ENCODE measurements at places on chromosomes 16 and 17. TPM values are rescaled to one million over a fixed set of nuclear protein-coding genes. Genes with fewer than 3 reads are reported as not detected.

- peak; percentile 96 for DNase-seq
Observed at GRCh38 chr17:28335959-28336871, 654 bp downstream of the TNFAIP1 start.

Gene SEBOX
- not detected for total RNA-seq

- DNase-seq = no peak
Observed at GRCh38 chr16:17657045-17657444, 186.3 kb upstream of the XYLT1 start.

DNA sequence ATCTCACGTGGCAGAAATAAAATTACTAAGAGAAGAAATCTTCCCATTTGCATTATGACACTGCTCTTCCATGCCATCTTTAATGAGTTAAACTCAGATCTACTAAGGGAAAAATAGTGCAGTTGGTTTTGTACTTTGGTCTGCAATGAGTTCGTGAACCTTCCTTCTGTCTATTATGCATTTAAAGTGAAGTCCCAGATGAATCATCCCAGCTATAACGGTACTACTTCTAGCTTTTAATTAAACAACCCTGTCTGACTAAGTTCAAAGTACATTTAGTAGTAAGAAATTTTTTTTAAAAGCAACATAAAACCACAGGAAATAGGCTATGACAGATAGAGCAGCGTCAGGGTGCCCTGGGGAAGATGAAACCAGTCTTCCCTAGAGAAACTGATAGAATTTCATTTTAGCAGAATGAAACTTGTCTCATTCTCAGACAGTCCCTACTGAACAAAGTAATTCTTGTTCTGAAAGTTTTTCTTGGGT is 1.8 kb downstream of the TMIGD1 start:
- no peak for DNase-seq
